ENCODE measurements at places on chromosomes 3 and 15. TPM values are rescaled to one million over a fixed set of nuclear protein-coding genes. Genes with fewer than 3 reads are reported as not detected.

The SERPINI2 gene
- 1.6 TPM for polyA plus RNA-seq

The KY gene
- 1.8 TPM for polyA plus RNA-seq

The XXYLT1 gene
- polyA plus RNA-seq, result 28.9 TPM

The EXD1 gene
- not detected for polyA plus RNA-seq

The HDGFL3 gene
- polyA plus RNA-seq, result 93.4 TPM

The NR1I2 gene
- polyA plus RNA-seq, result 0.87 TPM

The CP gene
- 0.64 TPM for polyA plus RNA-seq

The SLC15A2 gene
- 9.5 TPM for polyA plus RNA-seq

The SOX14 gene
- polyA plus RNA-seq, result not detected

The MAP1A gene
- 8.3 TPM for polyA plus RNA-seq

The TNIK gene
- polyA plus RNA-seq, result 16.1 TPM

The AGTR1 gene
- polyA plus RNA-seq, result 18.9 TPM

The TM6SF1 gene
- polyA plus RNA-seq, result 2.5 TPM

Measured in right renal pelvis (tissue), 4 donors.